Calu3 (cell line): ENCODE measurements at places on chromosomes 2 and 18. TPM values are rescaled to one million over a fixed set of nuclear protein-coding genes. Genes with fewer than 3 reads are reported as not detected.

Gene UGT1A10
- total RNA-seq, result 107 and 120 TPM in 2 replicates

Gene ACVR1C
- total RNA-seq, result 0.86 and 0.99 TPM in 2 replicates

GRCh38 chr2:13522917-13523821 lies 806.4 kb downstream of the TRIB2 start:
- peak overlapping the region; percentile 79 for H3K27ac ChIP-seq
- DNase-seq, result peak; percentile 72
- H3K27me3 ChIP-seq, result no peaks in the 10 kb centered on the region
- H3K36me3 ChIP-seq, result peaks cover 10% of the 10 kb centered on the region
- peak overlapping the region; percentile 54 for H3K4me3 ChIP-seq

DNA sequence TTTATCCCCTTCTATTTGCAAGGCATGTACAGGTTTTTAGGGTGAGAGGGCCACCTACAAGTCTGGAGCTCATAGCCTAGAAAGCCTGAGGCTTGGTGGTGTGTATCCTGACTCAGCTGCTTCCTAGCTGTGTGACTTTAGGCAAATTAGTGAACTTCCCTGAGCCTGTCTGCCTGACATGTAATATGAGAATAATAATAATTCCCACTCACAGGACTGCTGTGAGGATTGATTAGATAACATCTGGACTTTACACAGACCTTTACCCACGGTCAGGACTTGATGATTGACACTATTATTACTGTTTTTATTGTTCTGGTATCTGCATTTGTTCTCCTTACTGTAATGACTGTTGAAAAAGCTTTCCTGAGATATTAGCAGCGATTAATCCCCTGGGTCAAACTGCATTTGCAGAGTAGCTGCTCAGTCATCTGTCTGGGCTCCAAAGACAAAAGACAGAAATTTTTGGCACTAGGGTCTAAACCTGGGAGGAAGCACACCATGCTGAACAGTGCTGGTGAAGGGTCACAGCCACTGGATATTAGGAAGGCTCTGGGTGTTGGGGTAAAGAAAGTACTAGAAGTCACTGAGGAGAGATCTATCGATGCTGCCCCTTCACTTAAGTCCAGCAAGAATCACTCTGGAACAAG lies 276.5 kb upstream of the FN1 start:
- no peak overlapping the region for H3K4me3 ChIP-seq
- H3K36me3 ChIP-seq, result no peaks in the 10 kb centered on the region
- H3K27ac ChIP-seq, result peak overlapping the region; percentile 48
- DNase-seq, result no peak
- peaks cover 19% of the 10 kb centered on the region for H3K4me1 ChIP-seq

GRCh38 chr18:74454279-74454751 lies 2.8 kb downstream of the DIPK1C start:
- peaks cover 8% of the 10 kb centered on the region for H3K4me1 ChIP-seq
- H3K27ac ChIP-seq, result no peak overlapping the region
- H3K36me3 ChIP-seq, result peaks cover 5% of the 10 kb centered on the region
- DNase-seq, result no peak
- H3K27me3 ChIP-seq, result peaks cover 99% of the 10 kb centered on the region

- H3K4me1 ChIP-seq, result no peaks in the 10 kb centered on the region
- H3K27ac ChIP-seq, result no peak overlapping the region
- no peak for DNase-seq
- no peak overlapping the region for H3K4me3 ChIP-seq
- H3K27me3 ChIP-seq, result no peaks in the 10 kb centered on the region
These were observed 17.2 kb downstream of the CNDP2 start for GRCh38 chr18:74513149-74513882.

- no peak for DNase-seq
- peaks cover 12% of the 10 kb centered on the region for H3K36me3 ChIP-seq
- no peak overlapping the region for H3K4me3 ChIP-seq
- no peak overlapping the region for H3K27ac ChIP-seq
These were observed 150.6 kb downstream of the PRPF40A start for GRCh38 chr2:152566728-152567069.

DNA sequence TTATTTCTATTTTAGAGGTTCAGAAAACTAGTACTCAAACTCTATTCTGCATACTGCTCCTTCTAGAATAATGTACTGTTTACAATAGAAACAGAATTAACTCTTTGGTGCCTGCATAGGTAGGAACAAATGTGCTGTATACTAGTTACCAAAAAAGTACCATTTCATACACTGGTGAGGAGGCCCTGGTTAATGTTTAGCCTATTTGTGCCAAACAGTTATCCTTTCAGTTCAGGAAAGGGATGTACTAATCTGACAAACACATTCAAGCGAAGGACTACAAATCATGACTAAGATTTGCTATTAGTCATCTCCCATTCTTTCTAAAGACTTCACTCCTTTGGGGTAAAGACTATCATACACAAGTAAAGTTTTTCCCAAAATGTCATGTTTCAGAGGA lies 47.4 kb downstream of the EXOC6B start:
- no peak overlapping the region for H3K27ac ChIP-seq
- H3K4me1 ChIP-seq, result peaks cover 30% of the 10 kb centered on the region
- no peaks in the 10 kb centered on the region for H3K36me3 ChIP-seq
- no peak overlapping the region for H3K4me3 ChIP-seq
- H3K27me3 ChIP-seq, result no peaks in the 10 kb centered on the region
- no peak for DNase-seq
